NCI-H524 (cell line): ENCODE measurements at places on chromosomes 7 and 10.

GRCh38 chr10:35306852-35307251, 29.5 kb upstream of the CCNY start:
- DNase-seq = no peak

DNA sequence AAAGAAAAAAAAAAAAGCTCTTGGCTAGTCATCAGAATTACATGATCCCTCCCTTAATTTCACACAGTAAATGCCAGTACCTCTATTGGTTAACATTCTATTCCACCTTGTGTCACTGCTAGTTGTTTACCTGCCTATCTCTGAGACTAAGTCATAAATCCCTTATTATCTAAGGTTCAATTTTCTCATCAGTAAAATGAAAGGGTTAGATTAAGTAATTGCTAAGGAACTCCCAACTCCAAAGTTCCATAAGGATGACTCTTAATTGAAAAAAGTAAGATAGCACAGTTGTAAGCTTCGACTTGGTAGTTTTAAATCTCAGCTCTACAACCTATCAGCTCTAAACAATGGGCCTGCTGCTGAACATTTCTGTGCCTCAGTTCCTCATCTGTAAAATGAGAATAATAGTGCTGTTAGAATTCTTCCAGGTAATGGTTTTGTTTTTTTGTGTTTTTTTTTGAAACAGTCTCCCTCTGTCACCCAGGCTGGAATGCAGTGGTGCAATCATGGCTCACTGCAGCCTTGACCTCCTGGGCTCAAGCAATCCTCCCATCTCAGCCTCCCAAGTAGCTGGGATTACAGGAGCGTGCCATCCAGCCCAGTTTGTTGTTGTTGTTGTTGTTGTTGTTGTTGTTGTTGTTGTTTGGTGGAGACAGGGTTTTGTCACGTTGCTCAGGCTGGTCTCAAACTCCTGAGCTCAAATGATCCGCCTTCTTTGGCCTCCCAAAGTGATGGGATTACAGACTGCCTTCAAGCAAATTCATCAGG, 35.6 kb downstream of the SRPK2 start:
- DNase-seq = no peak

- no peak for DNase-seq
These were observed 28.3 kb downstream of the POLR3A start for GRCh38 chr10:78000956-78001472.

DNA sequence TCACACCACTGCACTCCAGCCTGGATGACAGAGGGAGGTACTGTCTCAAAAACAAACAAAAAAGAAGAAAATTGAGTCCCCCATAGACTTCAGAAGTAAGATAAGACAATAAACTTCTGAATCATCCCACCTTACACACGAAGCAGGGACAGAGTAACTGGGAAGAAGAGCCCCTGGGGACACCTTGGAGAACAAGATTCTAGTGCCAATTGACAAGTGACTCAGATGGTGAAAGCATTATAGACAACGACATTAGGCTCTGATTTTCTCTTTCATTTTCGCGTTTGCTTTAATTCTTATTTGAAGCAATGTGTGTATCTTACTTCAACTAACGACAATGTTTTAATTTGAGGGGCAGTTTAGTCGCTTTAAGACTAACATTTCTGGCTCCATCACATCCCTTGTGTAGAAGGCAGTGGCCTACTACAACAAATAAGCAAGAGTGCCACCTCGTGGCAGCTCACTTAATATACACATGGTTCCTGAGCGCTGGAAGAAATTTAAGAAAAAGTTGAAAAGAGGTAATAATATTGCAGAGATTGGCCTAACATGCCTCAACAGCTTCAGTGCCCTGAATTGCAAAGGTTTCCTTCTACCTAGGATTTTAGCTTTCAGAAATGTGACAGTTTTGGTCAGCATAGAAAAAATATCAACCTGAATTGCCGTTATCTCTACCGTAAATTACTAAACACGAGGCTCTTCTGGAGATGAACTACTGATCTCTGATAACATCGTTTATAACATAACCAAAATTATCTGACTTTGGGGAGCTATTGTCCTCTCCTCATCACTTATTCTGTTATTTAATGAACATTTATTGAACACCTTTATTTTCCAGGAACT, 36.7 kb downstream of the ASNS start:
- DNase-seq = peak; percentile 59

DNA sequence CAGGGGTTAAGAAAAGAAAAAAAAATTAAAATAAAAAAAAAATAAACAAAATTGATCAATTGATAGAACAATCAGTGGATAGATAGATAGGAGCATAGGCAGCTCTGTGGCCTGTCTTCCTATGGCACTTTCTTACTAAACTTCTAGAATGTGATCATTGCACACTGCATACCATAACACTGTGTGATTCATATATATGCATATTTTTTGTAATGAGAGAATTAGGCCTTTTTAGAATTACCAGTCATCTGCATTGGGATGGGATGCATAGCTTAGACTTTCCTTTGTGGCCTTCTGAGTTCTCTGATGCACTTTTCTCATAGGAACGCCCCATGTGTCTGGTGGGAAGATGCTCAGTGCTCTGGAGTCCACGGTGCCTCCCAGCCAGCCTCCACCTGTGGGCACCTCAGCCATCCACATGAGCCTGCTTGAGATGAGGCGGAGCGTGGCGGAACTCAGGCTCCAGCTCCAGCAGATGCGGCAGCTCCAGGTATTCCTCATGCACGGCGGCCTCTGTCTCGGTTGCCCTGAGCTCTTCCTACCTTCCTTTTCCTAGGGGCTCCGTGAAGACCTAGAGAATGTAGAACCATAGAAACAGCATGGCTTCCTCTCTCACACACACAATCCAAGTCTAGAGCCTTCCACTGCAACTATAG, 222.5 kb downstream of the ARHGAP21 start:
- DNase-seq = no peak

DNA sequence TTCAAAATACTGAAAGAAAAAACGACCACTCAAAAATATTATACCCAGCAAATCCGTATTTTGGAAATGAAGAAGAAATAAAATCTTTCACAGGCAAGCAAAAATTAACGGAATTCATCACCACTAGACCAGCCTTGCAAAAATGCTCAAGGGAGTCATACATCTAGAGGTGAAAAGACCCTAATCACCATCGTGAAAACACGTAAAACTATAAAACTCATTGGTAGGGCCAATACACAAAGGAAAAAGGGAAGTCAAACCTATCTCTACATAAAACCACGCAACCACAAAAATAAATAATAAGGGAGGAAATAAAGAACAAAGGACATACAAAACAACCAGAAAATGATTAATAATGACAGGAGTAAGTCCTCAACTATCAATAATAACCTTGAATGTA, 6.6 kb upstream of the AKR1B1 start:
- no peak for DNase-seq

GRCh38 chr10:72952642-72953158, 1.9 kb downstream of the PLA2G12B start:
- DNase-seq = no peak

- DNase-seq = no peak
These were observed 455 bp downstream of the CUL2 start for GRCh38 chr10:35089611-35090161.

DNA sequence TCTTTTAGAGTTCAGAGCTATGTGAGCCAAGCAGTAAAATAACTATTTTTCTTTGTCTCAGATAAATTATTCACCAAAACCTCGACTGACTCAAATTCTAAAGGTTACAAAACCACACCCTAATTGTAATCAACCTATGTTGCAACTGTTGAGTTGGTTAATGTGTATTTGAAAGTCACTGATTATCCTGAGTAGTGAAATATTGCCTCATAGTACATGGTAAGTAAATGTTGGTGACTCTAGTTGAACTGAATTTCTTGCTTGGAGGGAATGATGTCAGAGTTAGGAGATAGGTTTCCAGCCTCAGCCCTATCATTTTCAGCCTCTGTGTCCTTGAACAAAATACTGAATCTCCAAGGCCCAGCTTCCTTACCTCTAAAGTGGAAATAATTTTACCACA, 3.0 kb upstream of the CYP2C18 start:
- no peak for DNase-seq

DNA sequence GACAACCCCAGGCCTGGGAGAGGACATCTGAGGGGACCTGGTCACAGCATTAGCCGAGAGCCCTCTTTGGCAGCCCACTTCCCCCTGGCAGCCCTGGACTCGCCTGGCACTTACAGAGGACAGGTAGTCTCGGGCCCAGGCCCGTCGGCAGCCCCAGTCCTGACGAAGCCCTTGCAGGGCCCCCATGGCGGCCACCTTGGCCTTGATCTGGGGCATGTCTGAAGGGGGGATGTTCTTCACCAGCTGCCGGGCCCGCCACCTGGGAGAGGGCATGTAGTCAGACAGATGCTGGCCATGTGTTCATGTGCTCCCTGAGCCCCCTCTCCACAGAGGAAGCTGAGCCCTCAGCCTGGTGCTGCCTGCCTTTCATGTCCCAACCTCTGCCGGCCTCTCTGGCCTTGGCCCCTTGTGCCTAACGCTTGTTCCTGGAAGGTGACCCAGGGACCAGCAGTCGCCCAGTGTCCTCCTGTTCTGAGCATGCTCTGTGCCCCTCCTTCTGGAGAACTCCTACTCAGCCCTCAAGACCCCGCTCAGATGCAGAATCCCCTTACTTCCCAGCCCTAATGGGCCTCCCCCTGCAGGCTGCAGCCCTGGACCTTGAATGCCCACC, 13.9 kb downstream of the MYO1G start:
- DNase-seq = no peak

DNA sequence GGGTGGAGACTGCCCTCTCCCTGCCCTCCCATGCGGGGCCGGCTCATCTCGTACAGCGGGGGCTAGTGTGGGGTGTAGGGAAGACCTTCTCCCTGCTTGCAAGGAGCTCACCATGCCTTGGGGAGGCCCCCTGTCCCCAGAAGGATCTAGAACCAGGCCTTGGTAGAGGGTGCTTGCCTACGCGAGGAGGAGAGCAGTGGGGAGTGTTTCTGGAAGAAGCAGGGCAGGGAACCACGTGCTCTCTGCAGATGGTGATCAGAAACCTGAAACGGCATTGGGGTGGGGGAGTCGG, 2.7 kb downstream of the MAFK start:
- DNase-seq = no peak

DNA sequence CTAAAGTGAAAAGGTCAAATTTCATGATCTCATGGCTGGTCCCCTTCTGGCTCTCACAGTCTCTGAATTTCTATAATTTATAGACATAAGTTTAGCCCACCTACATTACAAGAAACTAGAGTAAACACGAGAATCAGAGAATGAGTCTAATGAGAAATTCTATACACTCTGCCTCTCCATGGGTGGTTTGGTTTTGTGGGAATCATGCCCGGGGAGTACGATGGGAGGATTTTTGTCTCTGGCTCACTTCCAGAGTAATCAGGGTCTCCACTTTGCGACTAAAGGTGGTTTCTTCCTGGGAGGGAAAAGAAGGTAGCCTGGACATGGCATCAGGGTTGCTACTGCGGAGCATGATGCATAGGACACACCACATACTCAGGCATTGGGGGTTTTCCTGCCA, 69.7 kb downstream of the MRC1 start:
- DNase-seq = no peak

GRCh38 chr10:85604884-85605283, 761.7 kb downstream of the GRID1 start:
- no peak for DNase-seq

DNA sequence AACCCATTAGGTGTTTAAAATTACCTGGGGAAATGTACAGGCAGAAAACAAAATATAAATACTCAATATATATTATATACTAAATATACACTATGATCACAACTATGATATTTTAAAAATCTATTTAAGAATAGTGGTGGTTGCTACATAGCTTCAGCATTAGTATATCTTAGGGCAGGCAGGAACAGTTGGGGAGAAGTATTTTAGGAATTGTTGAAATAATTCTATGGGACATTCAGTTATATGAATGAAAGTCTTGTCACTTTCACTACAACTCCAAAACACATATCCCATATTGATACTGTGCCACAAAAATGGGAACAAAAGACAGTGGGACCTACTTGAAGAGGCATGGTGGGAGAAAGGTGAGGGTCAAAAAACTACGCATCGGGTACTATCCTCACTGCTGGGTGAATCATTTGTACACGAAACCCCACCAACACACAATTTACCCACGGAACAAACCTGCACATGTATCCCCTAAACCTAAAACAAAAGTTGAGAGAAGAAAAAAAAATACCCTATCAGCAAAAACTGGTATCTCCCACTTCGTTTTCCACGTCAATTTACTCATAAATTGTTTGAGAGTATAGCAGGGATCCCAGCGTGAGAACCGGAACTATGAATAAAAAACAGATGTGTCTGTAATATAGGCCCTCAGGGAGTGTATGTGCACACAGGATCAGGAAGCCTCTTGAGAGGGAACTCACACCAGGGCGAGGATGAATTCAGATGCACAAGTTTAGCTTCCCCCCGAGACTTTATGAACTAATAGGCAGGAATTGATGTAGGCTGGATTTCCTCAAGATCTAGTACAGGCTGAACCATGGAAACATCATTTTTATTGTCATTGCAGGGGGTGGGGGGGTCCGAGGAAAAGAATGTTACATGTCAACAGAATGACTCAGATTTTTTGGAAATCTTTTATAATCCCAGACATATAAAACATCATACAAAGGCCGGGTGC, 16.2 kb downstream of the SLC16A12 start:
- DNase-seq = no peak
